ENCODE measurements at places on chromosomes 2 and 18. TPM values are rescaled to one million over a fixed set of nuclear protein-coding genes. Genes with fewer than 3 reads are reported as not detected.

- H3K27me3 ChIP-seq: no peaks in the 10 kb centered on the region
- no peak for DNase-seq
- no peaks in the 10 kb centered on the region for H3K4me1 ChIP-seq
- H3K4me3 ChIP-seq: no peak overlapping the region
- no peak overlapping the region for H3K27ac ChIP-seq
- H3K36me3 ChIP-seq: no peaks in the 10 kb centered on the region
These were observed 142.0 kb downstream of the PRKCE start for GRCh38 chr2:45793305-45793962.

DNA sequence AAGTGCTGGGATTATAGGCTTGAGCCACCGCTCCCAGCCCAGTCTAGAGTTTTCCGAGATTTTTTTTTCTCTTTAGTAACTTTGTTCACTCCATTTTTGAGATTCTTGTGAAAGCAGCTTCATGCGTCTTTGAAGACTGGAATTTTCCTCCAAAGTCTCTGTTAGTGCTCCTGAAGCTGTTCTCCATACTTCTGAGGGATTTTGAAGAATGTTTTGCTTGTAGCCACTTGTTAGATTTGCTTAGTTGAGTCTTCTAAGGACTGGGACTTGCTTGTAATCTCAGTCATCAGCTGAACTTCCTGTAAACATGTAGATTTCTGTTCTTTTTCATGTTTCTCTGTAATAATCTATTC lies 234.3 kb downstream of the MYCN start:
- no peaks in the 10 kb centered on the region for H3K36me3 ChIP-seq
- no peak for DNase-seq
- H3K4me1 ChIP-seq: no peaks in the 10 kb centered on the region
- H3K27me3 ChIP-seq: no peaks in the 10 kb centered on the region
- H3K4me3 ChIP-seq: no peak overlapping the region

- H3K36me3 ChIP-seq: no peaks in the 10 kb centered on the region
- DNase-seq: no peak
- H3K4me1 ChIP-seq: no peaks in the 10 kb centered on the region
These were observed 2.9 kb upstream of the MAB21L4 start for GRCh38 chr2:240898731-240899467.

GRCh38 chr18:45765796-45766195 lies 41.8 kb downstream of the SLC14A1 start:
- no peak overlapping the region for H3K4me3 ChIP-seq
- DNase-seq: no peak
- no peaks in the 10 kb centered on the region for H3K36me3 ChIP-seq
- H3K27ac ChIP-seq: no peak overlapping the region
- H3K4me1 ChIP-seq: no peaks in the 10 kb centered on the region
- no peaks in the 10 kb centered on the region for H3K27me3 ChIP-seq

- no peaks in the 10 kb centered on the region for H3K4me1 ChIP-seq
- no peak for DNase-seq
- H3K27me3 ChIP-seq: no peaks in the 10 kb centered on the region
- no peak overlapping the region for H3K27ac ChIP-seq
- no peak overlapping the region for H3K4me3 ChIP-seq
- no peaks in the 10 kb centered on the region for H3K36me3 ChIP-seq
These were observed 820.4 kb downstream of the GALR1 start for GRCh38 chr18:78069784-78070664.

The CFAP53 gene
- 0.20 TPM for total RNA-seq

The CCL20 gene
- not detected for total RNA-seq

The C2orf80 gene
- total RNA-seq: not detected

The SKOR2 gene
- total RNA-seq: not detected
